ENCODE measurements at places on chromosomes 11 and 22.

GRCh38 chr22:29901354-29901753 lies 18.4 kb downstream of the MTMR3 start:
- DNase-seq, result no peak

- no peak for DNase-seq
These were observed 117.5 kb downstream of the WNT7B start for GRCh38 chr22:45859231-45860161.

- no peak for DNase-seq
These were observed 906 bp downstream of the ARSA start for GRCh38 chr22:50626850-50627641.

GRCh38 chr11:96109331-96110030 lies 185.6 kb upstream of the MTMR2 start:
- DNase-seq, result no peak

- DNase-seq, result no peak
These were observed 40.5 kb upstream of the RIC3 start for GRCh38 chr11:8209208-8209807.

GRCh38 chr11:134019500-134019899 lies 49.4 kb upstream of the JAM3 start:
- no peak for DNase-seq

DNA sequence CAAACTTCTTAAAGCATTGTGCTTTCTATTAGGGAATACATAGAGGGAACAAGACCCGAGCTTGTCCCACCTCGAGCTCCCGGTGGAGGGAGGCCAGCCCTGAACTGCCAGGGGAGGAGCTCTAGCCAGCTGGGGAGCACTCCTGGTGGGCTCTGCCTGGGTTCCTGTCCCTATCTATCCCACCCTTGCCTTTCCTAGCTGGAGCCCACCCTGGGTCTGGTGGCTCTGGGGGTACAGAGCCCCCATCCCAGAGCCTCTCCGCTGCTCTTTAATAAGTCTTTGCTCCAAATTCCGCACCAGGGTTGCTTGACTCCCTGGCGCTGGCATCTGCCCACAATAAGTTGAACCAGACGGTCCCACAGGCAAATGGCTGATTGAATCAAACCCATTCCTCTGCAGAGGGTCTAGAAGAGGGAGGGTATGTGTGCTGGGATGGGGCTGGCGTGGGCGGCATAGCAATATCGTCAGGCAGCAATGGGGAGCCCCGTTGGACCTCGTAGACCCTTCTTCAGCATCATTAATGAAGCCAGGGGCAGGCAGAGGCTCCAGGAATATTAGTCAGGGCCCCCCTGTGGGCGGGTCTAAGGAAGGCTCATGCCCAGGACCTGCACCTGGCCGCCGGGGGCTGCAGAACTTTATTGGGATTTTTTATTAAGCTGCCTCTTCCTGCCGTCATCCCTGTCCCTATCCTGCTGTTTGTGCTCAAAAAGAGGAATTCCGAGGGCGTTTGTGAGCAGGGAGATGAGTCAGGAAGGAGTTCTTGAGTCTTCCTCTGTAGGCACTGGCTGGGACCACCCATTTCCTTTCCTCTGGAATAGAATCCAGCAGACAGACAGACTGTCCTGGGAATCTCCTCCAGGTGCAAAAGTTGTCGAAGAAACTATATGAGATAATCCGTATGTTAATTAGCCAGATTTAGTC lies 38.5 kb upstream of the RIC3 start:
- no peak for DNase-seq

- peak; percentile 14 for DNase-seq
These were observed 60.6 kb downstream of the FAM83F start for GRCh38 chr22:40055143-40055883.

GRCh38 chr22:44955102-44955501 lies 54.7 kb downstream of the PHF21B start:
- DNase-seq, result no peak

DNA sequence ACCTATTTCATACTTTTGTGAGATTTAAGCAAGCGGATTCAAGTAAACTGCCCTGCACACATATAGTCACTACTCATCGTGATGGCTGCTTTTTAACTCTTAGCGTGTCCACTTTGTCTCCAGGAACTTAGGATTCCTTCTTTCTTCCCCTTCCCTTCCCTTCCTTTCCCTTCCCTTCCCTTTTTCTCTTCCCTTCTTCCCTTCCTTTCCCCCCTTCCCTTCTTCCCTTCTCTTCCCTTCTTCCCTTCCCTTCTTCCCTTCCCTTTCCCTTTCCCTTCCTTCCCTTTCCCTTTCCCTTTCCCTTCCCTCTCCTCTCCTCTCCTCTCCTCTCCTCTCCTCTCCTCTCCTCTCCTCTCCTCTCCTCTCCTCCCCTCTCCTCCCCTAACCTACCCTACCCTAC lies 65.9 kb downstream of the LIF start:
- DNase-seq, result no peak

- no peak for DNase-seq
These were observed 10.7 kb downstream of the VSIG10L2 start for GRCh38 chr11:125956391-125957134.

DNA sequence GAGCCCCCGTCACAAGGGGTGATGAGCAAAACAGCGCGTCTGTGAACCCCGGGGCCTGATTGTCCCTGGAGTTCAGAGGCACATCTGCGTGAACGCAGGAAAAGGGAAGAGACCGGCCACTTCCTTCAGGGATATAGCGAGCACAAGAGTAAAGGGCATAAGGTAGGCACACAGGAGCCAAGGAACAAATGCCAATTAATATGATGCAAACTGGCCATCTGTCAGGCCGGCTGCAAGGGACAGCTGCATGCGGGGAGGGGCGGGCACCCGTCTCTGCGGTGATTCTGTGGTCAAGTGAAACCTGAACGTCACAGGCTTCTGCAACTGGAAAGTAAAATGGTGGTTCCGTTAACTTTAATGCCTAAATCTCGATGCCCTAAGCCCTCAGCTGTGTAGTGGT lies 64.7 kb downstream of the TRIM29 start:
- DNase-seq, result no peak

DNA sequence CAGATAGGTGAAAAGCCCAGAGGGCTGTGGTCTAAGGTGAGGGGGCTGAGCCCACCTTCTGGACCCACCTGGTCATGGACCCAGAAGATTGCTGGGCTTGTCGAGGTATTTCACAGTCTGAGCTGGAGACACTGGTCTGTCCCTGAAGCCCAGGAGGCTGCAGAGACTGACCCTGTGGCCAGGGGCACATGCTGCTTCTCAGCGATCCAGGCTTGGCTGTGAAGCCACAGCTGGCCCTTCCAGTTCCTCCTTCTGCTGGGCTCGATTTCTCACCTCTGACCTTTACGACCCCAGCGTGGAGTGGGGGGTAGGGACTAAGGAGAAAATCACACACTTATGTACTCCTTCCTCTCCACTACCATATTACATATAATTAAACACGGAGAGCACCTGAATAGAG lies 88.5 kb downstream of the NECTIN1 start:
- DNase-seq, result no peak

- no peak for DNase-seq
These were observed 16.8 kb downstream of the FZD4 start for GRCh38 chr11:86938203-86938899.

GRCh38 chr11:33021501-33021900 lies 5.8 kb downstream of the DEPDC7 start:
- no peak for DNase-seq
